ENCODE measurements at places on chromosomes 5 and 9. TPM values are rescaled to one million over a fixed set of nuclear protein-coding genes. Genes with fewer than 3 reads are reported as not detected.

Gene IFNK
- not detected for polyA plus RNA-seq

DNA sequence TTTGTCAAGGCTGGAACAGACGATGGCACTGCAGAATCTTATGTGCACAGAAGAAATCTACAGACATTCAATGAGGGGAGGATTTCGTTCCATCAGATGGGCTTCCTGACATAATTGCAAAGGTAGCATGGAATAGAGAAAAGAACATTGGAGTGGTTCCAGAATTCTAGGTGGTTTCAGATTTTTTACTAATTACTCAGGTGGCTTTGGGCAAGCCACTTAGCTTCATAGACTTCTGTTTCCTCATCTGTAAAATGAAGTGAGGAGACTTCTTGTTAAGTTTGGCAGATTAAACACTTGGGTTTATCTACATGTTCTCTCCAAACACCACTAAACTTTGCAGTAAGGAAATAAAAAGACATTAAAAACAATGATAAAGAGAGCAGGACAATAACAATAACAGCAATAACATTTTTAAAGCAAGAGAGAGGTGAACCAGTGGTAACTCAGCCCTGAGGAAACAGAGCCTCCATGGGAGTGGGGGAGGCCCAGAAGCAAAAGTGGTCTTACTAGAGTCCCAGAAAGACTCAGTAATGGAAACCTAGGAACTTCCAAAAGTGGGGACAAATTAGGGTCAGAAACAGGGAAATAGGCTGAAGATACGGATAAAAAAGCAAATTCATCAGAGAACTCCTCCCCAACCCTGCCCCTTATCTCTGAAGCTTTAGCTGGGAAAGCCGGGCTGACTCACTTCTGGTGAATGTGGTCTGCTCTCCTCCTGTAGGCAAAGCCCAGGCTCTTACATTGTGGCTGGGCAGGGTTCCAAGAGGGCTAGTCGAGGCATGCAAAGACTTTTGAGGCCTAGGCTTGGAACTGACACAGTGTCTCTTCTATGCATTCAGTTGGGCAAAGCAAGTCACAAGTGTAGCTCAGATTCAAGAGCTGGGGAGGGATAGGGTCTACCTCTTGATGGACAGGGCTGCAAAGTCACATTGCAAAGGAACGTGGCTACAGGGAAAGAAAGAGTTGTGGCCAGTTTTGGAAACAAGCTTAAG is 11.8 kb upstream of the ACTBL2 start:
- no peak for DNase-seq

GRCh38 chr5:16104961-16105360 is 74.6 kb downstream of the MARCHF11 start:
- no peak for DNase-seq

DNA sequence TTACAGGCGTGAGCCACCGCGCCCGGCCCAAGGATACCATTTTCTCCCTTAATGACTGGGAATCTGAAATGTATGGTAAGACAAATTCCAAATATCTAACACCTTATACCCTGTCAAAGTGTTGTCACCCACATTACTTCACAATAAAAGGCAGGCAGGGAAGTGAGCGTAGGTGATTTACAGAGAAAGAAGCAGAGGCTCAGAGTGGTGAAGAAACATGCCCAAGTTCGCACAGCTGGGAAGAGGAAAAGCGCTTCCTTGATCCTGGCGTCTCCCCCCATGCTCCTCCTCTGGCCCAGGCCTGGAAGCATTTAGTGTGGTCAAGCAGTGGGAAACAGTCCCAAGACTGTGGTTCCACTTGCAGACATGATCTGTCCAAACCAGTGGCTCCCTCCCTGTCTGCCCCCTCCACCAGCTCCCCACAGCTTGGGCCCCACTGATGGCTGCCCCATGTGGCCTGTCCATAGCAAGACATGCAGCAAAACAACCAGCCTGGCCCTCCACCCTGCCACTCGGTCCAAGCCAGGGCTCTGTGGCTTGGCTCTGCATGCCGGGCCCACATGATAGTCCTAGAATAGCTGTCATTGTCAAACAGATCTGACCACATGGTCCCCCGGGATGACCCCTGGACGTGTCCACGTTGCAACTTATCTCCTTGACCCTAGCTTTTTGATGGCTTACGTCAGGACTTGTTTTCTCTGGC is 107.2 kb downstream of the TTLL11 start:
- no peak for DNase-seq

GRCh38 chr9:16306586-16306985 is 563.9 kb downstream of the BNC2 start:
- DNase-seq, result no peak

All from muscle of arm (tissue), 14 donors.